ENCODE measurements at places on chromosomes 1 and 21. TPM values are rescaled to one million over a fixed set of nuclear protein-coding genes. Genes with fewer than 3 reads are reported as not detected.
A peak's percentile ranks its signal among the peaks of the same experiment; 100 is the strongest.

DNA sequence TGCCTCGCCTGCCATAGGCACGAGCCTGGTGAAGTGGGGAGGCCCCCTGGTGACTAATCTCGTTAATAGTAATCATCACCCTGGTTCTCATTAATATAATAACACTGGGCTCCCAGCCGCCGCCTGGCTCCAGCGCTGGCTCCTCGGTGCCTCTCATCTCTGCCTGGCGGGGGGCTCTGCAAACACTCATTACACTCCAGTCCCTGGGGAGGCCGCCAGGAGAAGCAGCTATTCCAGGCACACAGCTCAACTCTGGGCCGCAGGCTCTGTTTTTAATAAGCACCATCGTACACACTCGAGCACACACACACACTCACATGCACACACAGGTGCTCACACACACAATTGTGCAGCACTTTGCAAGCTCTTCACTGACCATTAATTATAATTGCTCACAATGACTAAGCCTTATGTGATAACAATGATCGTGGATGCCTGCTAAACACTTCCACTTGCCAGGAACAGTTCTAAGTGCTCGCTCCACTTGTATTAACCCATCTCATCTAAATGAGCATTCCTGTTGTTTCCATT is 52.2 kb downstream of the SDC3 start:
- no peaks in the 10 kb centered on the region for H3K27me3 ChIP-seq
- H3K4me3 ChIP-seq: no peak overlapping the region
- no peaks in the 10 kb centered on the region for H3K36me3 ChIP-seq
- peaks cover 18% of the 10 kb centered on the region for H3K4me1 ChIP-seq

GRCh38 chr21:45994086-45994661 is 12.6 kb downstream of the COL6A1 start:
- H3K27me3 ChIP-seq: no peaks in the 10 kb centered on the region
- peaks cover 18% of the 10 kb centered on the region for H3K4me1 ChIP-seq
- peaks cover 11% of the 10 kb centered on the region for H3K36me3 ChIP-seq
- H3K27ac ChIP-seq: no peak overlapping the region
- peak; percentile 17 for DNase-seq

DNA sequence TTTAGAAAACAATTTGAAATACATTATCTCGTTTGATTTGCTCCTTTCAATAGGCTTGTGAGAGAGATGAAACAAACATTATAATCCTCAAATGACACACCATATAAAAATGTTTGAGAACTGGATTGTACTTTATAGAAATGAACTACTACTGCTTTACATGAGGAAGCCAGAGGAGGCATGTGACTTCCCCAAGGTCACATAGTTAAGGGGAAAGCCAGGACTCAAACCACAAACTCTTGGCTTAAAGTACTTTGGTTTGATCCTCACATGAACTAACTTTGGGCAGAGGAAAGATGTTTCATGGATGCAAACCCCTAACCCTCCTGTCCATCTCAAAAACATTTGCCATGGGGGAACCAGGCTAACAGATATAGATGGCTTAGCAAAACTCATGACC is 4.7 kb downstream of the ARHGEF11 start:
- H3K27me3 ChIP-seq: no peaks in the 10 kb centered on the region
- H3K27ac ChIP-seq: no peak overlapping the region
- peaks cover 69% of the 10 kb centered on the region for H3K4me1 ChIP-seq

Gene ST6GALNAC3
- 9.7 TPM for total RNA-seq

Data from heart right ventricle (tissue), 16 donors.